IPS-NIHi11 (cell line): ENCODE measurements at places on chromosomes 13 and 19.
A peak's percentile ranks its signal among the peaks of the same experiment; 100 is the strongest.

GRCh38 chr13:112483299-112483698 lies 104.7 kb downstream of the TUBGCP3 start:
- DNase-seq, result no peak

GRCh38 chr13:78323848-78324247 lies 279.5 kb downstream of the POU4F1 start:
- DNase-seq, result no peak

- no peak for DNase-seq
Observed at GRCh38 chr19:9058905-9059667, 27.8 kb upstream of the OR1M1 start.

GRCh38 chr19:13044231-13044836 lies 49.1 kb downstream of the NFIX start:
- DNase-seq, result no peak

GRCh38 chr19:1580957-1581356 lies 11.7 kb downstream of the MBD3 start:
- no peak for DNase-seq

GRCh38 chr19:14669940-14670339 lies 4.7 kb downstream of the ADGRE3 start:
- DNase-seq, result no peak

GRCh38 chr13:43307921-43308433 lies 284.6 kb downstream of the DNAJC15 start:
- no peak for DNase-seq

- DNase-seq, result no peak
Observed at GRCh38 chr13:113812178-113813040, 51.5 kb downstream of the GAS6 start.

- DNase-seq, result peak; percentile 55
Observed at GRCh38 chr13:21435687-21436151, 23.4 kb downstream of the ZDHHC20 start.

- DNase-seq, result no peak
Observed at GRCh38 chr19:46484656-46485055, 11.0 kb downstream of the PNMA8B start.

- no peak for DNase-seq
Observed at GRCh38 chr19:17302391-17303166, 646 bp downstream of the ABHD8 start.

DNA sequence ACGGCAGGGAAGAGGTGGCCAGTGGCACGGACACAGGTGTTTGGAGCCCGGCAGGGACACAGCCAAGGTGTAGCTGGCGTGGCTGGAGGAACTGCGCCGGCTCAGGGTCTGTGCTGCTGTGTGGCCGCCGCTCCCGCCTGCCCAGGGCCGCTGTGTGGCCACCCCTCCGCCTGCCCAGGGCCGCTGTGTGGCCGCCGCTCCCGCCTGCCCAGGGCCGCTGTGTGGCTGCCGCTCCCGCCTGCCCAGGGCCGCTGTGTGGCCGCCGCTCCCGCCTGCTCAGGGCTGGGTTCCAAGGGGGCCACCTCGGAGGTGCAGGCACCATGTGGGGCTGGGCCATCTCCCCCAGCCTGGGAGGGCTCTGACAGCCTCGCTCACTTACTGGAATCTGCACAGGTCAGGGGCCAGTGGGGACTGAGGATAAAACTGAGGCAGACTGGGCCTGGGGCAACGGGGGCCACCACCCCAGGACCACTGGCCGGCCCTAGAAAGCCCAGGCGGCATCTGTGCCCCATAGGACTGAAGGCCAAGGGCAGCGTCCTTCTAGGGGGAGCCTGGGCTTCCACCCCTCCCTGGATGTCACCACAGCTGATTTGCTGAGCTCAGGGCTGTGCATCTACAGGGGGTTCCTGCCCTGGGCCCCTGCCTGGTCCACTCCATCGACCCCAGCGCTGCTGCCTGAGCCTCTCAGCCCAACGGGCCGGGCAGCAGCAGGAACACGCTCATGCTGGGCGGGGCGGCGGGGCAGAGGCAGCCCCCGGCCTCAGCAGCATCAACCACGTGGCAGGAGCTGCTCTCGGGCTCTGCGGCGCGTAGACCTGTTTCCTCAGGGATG lies 21.5 kb downstream of the C13orf46 start:
- DNase-seq, result no peak

DNA sequence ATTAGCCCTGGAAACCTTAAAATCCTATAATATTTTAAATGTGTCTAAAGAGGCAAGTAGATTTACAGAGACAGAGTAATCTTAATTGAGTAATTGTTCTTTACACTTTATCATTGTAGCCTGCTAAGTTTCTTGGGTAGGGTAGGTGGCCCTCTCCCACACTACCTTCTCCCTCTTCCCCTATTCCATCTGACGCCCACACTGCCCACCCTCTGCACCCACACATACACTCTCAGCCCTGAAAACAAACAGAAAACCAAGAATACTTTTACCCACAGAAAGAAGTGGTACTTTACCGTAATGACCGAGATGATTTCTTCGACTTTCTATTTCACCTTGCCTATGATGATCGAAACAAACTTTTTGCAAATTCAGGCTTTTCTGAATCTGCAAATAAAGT lies 320.4 kb upstream of the OBI1 start:
- no peak for DNase-seq

DNA sequence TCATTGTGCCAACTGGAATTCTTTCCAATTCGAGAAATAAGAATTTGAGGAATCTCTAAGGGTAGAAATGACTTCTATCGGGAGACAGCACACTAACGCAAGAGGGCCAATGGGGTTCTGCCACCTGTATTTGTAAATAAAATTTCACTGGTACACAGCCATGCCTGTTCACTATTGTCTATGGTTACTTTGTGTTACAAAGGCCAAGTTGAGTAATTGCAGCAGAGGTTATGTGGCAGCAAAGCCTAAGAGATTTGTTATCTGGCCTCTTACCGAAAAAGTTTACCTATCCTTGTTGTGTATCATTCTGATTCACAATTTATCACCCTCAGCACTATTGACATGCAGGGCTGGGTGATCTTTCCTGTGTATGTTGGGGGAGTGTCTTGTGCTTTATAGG lies 278.0 kb downstream of the KLF5 start:
- no peak for DNase-seq

DNA sequence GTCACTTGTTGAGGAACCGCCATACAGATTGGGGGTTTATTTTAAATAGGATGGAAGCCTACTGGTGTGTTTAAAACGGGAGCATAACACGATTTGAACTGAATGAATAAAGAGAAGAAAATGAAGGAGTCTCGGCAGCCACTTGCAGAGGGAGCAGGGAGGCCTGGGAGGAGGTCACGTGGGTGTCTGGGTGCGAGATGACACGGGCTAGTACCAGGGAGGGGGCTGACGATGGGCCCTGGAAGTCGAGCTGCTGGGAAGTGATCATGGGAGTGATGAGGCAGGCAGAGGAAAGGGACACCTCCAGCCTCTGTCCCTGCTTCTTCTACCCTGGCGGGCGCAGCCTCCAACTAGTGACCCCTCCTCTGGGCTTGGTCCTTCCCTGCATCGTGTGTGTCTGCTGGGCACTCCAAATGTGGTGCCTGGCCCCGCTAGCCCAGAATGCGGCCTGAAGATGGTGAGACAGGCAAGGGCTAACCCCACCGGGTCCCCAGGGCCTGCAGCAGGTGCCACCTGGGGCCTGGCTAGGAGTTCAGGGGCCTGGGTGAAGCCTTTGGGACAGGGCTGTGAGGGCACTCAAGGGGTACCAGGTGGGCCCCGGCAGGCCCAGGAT lies 35.5 kb downstream of the CRTC1 start:
- DNase-seq, result no peak

DNA sequence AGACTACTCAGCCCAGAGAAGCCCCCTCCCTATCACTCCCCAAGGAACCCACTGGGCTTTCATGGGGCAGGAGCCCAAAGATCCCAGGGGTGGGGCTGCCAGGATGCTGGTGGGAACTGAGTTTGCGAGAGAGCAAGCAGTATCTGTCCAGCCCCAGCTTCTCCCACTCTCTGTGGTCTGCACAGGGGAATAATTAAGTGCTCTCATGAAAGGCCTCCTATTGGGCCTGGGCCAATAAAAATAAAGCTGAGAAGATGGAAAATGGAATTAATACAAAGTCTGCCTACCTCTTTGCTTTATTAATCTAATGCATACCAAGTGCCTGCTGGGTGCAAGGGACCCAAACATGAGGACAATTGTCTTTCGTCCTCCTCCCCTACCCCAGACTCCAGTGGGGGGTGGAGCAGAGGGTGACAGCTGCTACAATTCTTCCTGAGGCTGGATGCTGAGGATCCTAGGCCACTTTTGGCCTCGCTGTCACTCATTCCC lies 5.4 kb downstream of the DDX39A start:
- DNase-seq, result no peak

DNA sequence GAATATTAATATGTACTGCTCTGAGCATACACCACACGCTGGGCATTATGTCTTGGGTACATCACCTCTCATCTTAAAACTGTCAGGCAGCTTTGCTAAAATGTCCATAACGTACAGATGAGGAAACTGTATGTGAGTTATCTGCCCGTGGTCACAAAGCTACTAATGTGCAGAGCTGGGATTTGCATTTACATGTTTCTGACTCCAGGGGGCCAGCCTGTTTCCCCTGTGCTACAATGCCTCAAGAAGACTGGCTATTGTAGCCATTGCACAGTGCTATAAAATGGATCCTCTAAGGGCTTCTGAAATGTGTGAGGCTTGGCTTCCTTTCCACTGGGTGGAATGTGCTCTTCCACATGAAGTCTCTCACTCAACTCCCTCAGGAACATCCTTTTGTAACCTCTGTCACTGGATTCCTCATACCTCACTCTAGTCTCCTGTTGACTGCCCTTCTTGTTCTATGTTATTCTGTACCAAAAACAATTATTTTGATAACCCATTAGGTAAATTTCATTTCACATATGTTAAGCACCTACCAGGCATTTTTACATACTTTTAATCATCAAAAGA lies 95.6 kb upstream of the HTR2A start:
- peak; percentile 39 for DNase-seq

- no peak for DNase-seq
Observed at GRCh38 chr19:2150794-2151338, 500 bp downstream of the AP3D1 start.

DNA sequence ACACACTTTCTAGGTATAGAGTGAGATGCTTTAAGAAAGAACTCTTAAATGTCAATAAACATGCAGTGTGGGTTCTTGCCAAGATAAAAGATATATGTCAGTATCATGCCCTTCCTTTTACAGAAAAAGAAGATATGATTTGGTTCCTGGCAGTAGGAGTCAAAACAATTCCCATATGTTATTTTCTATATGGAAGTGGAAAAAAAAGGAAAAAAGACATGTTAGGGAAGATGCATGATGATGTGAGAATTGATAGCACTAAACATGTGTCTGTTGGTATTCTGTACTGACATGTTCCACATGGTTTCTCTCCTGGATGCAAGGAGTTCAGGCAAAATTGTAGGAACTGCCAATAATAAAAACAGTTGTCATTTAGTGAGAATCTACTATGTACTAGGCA lies 318.8 kb upstream of the DACH1 start:
- no peak for DNase-seq

GRCh38 chr19:18635831-18636182 lies 1.0 kb upstream of the KLHL26 start:
- no peak for DNase-seq

GRCh38 chr13:109999659-110000533 lies 213.5 kb upstream of the IRS2 start:
- no peak for DNase-seq

- DNase-seq, result no peak
Observed at GRCh38 chr19:31290931-31291590, 58.2 kb downstream of the TSHZ3 start.

- peak; percentile 64 for DNase-seq
Observed at GRCh38 chr13:33228648-33229445, 56.7 kb downstream of the STARD13 start.

- peak; percentile 74 for DNase-seq
Observed at GRCh38 chr19:35040826-35041547, 534 bp upstream of the HPN start.

DNA sequence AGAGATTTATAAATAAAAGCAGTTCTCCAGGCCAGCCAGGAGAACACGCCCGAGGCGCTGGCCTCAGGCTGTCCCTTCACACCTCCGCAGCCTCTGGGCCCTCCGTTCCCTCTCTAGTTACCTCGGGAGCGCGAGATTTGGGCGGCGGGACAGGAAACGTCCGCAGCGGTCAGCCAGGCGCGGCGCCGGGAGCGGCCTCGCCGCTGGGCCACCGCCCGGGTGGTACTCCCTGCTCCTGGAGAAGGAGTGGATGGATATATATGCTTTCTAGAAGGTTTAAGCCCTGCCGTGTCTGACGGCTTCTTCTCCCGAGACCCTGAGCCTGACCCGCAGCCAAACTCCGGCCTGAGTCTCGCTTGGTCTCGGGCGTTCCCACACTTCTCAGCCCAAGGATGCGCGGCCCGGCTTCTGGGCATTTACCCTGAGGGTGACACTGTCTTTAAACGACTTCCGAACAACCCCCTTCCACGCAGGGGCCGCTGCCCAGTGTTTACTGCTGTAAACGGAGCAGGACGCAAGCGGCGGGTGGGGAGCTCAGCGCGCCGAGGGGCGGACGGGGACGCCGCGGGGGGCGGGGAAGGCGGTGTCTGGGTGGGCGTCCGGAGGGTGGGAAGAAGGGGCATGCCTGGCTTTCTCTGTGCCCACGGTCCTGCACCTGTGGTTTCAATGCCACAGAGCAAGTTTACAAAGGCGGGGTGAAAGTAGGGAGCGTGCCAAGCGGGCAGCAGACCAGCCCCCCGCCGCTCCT lies 2.0 kb upstream of the ZIC2 start:
- DNase-seq, result no peak

GRCh38 chr13:36436811-36437210 lies 4.5 kb downstream of the CCNA1 start:
- DNase-seq, result no peak

DNA sequence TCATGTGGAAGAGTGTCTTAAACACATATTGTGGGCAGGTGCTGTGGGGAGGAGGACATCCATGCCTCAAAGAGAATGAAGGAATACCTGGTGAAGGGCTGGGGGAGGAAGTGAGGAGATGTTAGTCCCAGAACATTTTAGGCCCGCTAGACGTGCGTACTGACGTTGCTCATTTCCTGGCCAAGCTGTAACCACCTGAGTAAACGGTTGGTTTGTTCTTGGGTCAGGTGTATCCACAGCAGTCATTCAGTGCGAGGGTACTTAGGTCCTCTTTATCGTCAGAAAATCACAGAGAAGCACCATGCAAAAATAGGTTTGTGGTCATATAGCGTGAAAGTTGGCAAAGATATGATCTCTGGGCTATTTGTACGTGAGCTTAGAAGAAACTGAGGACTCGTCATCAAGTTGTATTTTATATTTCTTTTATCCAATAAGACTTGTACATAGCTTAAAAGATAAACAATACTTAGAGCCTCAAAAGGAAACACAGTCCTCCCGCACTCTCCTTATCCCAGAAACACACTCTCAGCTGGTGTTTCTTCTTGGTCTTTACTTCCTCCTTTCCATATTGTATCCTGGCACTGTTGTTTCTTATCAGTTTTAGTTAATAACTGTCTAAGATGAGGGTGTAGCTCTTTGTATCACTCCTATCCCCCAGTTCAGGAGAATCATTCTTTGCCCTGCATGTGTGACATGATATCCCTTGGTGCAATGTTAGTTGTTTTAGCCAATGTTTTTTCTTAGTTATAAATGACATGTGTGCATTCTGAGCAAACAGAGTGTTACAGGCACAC lies 52.0 kb downstream of the ARHGEF7 start:
- DNase-seq, result no peak
